ENCODE measurements at places on chromosomes 6 and 20.

DNA sequence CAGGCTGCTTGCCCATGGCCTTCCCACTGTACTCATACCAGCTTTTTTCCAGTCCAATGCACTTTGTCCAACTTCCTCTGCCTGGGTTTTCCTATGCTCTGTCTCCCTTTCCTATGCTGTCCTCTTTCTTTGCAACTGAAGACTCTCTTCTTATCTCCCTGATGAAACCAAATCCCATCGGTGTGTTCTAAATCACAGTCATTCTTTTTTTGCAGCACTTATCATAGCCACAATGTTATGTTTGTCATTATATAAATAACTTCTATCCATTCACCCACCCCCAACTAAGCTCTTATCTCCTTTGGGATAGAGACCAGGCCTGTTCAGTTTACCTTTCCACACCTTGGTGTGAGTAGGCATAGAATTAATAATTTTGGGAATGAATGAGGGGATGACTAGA is 121.0 kb downstream of the GPX5 start:
- DNase-seq, result no peak

DNA sequence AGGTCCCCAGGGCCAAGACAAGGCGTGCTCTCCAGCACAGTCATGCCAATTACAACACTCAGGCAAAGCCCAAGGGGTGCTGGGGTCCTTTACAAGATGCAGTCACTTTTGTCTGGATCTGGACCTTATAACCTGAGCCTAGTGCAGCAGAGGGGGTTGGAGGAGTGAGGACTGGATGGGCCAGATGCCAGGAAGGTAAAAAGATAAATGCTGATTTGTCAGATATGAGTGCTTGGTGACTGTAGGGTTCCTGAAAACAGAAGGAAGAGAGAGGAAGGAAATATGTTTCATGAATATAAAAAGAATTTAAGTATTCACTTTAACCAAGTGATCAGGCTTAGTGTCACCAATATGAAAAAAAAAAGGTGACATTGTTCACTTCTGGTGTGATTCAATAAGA is 43.4 kb upstream of the TFAP2A start:
- DNase-seq, result no peak

DNA sequence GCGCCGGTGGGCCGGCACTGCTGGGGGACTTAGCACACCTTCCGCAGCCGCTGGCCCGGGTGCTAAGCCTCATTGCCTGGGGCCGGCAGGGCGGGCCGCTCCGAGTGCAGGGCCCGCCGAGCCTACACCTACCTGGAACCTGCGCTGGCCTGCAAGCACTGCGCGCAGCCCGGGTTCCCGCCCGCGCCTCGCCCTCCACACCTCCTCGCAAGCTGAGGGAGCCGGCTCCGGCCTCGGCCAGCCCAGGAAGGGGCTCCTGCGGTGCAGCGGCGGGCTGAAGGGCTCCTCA is 10.7 kb upstream of the MPC1 start:
- DNase-seq, result no peak

DNA sequence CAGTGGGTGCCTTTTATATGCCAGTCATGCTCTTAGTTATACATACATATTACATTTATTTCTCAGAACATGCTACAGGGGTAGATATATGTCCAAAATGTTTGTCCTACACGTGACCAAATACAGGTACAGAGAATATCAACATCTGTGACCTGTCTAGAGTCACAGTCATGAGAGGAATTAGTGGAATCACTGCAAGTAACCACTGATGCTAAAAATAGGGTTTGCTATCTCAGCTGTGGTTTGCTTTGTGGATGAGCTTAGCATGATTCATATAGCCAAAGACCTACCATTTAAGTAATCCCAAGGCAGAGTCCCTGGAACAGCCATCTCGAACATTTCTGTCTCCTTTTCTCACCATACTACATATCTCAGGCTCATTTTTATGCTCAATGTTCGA is 32.3 kb downstream of the GSTA3 start:
- DNase-seq, result no peak

GRCh38 chr6:1348675-1349074 is 36.8 kb downstream of the FOXQ1 start:
- DNase-seq, result no peak

DNA sequence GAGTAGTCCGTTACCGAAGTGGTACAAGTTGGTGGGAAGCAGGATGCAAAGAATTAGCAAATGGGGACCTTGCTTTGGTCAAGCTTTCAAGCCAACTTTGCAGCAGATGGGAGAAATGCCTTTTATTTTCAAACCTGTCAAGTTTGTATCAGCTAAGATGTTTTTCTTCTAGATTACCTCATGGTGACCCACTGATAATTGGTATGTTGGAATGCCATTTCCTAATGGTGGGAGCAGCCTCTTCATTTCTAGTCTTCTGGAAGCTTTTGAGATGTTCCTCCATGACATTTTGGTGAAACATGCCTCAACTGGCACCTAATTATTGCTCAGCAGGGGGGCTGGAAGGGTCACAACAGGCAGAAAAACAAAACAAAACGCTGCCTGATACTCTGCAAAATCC is 43.7 kb downstream of the ADNP start:
- no peak for DNase-seq

DNA sequence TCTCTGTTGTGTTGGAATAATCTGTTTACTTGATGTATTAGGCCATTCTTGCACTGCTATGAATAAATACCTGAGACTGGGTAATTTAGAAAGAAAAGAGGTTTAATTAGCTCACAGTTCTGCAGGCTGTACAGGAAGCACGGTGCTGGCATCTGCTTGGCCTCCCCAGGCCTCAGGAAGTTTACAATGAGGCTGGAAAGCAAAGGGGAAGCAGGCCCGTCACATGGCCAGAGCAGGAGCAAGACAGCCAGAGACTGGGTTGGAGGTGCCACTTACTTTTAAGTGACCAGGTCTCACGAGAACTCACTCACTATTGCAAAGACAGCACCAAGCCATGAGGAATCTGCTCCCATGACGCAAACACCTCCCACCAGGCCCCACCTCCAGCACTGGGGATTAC is 50.6 kb upstream of the FUCA2 start:
- no peak for DNase-seq

GRCh38 chr6:113856625-113857555 is at the start of gene MARCKS:
TSS of gene MARCKS (plus strand) at chr6:113857345. CDS start at chr6:113857746, 401 bp downstream.
- peak; percentile 92 for DNase-seq

- no peak for DNase-seq
These were observed 37.4 kb downstream of the JAG1 start for GRCh38 chr20:10636326-10636818.

GRCh38 chr6:159431750-159432149 is 261.3 kb downstream of the SOD2 start:
- DNase-seq, result no peak

DNA sequence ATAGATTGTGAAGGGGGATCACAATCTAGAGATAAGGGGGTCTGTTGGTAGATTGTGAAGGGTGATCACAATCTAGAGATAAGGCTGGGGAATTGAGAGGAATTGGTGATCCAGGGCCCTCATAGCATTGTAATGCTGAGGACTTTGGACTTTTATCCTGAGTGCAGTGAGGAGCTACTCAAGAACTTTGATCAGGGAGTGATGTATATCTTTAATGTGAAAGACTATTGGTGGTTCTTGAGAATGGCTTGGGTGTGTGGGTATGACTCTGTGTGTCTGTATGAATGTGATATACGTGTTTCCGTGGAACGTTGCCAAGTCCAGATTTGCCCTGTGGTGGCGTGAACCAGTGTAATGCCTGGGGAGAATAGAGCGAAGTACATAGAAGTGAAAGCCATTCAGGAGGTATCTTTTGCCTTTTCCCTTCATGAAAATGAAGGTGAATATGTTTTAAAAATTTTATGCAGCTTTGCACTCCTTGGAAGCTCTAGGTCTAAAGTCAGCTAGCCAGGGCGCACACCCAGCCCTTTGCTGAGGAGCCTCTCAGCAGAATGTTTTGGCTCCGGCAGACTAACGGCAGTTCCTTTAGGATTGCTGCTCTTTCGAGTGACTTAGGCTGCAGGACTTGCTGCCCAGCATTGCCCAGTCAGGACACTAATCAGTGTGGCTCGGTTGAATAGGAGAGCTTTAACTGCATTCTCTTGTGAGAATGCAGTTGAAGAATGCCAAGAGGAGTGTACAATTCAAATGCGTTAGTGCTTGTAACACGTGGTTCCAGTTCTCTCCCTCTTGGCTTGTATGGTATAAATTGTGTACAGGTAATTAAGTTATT is 3.5 kb downstream of the ZFAND3 start:
- no peak for DNase-seq

DNA sequence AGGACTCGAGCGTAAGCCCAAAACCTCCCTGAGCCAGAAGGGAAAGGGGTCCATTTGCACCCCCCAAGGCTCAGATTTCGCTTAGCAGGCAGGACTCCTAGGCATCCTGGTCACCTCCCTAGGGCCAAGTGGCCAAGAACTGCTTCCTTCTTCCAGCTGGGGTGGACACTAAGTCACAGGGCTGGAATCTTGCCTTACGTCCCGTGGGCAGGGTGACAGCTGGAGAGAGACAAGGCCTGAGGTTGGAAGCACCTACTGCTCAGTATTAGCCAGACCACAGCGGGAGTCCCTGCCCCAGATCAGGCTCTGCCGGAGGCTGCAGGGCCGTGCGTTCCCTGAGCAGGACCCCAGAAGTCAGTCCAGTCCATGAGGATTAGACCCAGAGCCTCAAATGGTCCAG is 19.7 kb downstream of the LAMA5 start:
- no peak for DNase-seq

DNA sequence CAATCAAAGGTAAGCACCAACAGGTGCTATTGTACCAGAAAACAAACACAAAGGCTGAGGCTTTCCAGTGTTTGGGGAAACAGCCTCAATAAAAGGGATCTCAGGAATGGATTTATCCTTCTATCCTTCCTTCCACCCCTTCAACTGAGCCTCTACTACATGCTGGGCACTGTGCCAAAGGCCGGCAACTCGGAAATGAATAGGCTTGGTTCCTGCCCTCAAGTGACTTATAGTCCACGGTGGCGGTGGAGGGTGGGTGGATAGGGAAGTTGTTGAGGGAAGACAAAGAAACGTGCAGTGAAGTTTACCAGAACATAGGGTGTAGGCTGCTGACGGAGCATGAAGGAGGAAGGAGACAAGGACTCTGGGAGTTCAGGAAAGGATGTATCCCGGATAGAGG is 73.4 kb upstream of the TAB2 start:
- DNase-seq, result no peak

GRCh38 chr6:44725070-44725469 is 337.6 kb downstream of the CDC5L start:
- DNase-seq, result peak; percentile 3

DNA sequence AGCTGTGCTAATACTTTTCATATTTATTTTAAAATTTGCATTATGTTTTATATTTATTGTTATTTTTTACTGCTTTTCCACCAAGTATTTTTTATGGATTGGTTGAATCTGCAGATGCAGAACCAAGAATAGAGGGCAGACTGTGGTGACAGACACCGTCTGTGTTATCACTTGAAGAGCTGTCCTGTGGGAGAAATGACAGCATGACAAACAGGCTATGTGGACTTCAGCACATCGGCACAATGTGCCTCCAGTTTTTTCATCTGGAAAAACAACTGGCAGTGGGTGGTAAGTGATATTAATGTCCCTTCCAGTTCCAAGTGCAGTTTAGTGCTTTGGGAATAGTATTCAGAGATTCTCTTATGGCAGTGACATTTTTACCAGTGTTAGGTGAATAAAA is 492.9 kb downstream of the PRKN start:
- no peak for DNase-seq

GRCh38 chr6:39521958-39522357 is 199.5 kb upstream of the KCNK16 start:
- no peak for DNase-seq

GRCh38 chr6:15623276-15624116 is 39.3 kb downstream of the DTNBP1 start:
- no peak for DNase-seq

DNA sequence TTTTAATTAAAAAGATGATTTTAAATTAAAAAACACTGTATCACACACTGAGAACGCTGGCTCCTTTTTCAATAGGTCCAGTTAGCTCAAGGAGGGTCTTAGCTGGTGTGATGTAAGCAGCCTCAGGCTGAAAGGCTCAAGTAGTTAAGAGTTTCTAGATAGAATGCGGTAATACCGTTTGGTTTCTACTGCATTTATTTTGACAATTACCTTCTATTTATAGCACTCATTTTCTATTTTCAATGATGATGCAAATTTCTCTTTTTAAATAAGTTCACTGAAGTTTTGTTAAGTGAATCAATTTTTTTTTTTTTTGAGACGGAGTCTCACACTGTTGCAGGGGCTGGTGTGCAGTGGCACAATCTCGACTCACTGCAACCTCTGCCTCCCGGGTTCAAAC is 87.1 kb downstream of the PREX1 start:
- DNase-seq, result no peak

DNA sequence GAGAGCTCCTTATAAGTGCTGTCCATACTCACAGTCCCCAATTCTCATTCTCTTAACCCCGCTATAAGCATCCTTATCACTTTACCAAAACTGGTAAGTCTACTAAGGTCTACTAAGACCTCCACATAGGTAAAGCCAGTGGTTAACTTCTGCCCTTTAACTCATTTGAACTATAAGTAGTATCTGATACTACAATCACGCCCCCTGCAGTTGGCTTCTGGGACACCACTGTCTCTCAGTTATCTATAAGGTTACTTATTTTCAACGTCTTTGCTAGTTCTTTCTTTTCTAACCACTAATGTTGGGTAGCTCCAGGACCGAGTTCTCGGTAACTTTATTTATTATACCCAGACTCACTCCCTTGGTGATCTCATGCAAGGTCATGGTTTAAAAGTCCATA is 142.6 kb downstream of the ARHGAP18 start:
- peak; percentile 56 for DNase-seq

DNA sequence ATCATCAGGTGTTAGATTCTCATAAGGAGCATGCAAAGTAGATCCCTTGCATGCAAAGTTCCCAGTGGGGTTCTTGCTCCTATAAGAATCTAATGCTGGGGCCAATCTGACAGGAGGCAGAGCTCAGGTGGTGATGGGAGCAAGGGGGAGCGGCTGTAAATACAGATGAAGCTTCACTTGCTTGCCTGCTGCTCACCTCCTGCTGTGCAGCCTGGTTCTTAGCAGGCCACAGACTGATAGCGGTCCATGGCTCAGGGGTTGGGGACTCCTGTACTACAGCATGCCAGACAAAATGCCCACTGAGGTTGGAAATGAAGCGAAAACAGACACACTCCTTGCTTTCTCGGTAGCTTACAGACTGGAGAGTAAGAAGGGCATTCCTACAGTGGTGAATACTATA is 386.8 kb downstream of the PLCB1 start:
- no peak for DNase-seq

- no peak for DNase-seq
These were observed 113.8 kb upstream of the AFDN start for GRCh38 chr6:167712731-167713475.

- DNase-seq, result no peak
These were observed 51.9 kb downstream of the IL22RA2 start for GRCh38 chr6:137121401-137121997.

DNA sequence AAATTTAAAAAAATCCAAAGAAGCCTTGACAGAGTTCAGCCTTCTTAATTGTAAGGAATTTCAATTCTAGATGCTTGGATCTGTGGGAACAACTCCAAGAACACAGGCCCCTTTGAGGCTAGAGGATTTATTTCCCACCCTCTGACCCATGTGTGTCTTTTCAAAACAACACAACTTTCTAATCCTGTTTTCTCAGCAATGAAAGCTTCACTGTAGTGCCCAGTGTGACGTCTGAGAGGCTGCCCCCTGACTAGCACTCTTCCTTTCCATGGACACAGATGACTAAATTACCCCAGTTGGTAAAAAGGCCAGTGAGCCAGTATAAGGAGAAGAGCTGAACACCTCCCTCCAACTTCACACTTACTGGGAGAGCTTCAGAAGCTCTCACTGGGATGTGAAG is 16.5 kb upstream of the CCR6 start:
- no peak for DNase-seq

- DNase-seq, result no peak
These were observed 48.5 kb downstream of the BTBD3 start for GRCh38 chr20:11966186-11966585.
